Naive thymus-derived CD8-positive, alpha-beta T cell (primary cell): ENCODE measurements at places on chromosomes 12 and 14. TPM values are rescaled to one million over a fixed set of nuclear protein-coding genes. Genes with fewer than 3 reads are reported as not detected.

GSKIP gene
- 18.1 TPM for total RNA-seq

DNA sequence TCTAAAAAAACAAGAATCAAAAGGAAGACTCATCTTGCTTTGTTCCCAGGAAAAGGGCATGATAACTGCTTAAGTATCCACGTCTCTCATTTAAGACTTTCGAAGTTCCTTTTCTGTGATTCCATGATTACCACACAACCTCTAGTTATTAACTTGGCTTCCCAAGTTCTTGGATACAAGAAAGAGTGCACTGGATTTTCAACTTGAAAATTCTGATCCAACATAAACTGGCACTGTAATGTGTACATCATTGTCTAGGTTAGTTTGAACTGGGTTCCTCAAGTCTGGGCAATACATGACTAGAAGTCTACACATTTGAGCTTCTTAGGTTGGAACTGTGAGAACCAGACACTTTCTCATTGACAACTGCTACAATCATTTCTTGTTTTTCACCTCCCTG, 1.6 kb downstream of the KLHL28 start:
- DNase-seq = no peak

DNA sequence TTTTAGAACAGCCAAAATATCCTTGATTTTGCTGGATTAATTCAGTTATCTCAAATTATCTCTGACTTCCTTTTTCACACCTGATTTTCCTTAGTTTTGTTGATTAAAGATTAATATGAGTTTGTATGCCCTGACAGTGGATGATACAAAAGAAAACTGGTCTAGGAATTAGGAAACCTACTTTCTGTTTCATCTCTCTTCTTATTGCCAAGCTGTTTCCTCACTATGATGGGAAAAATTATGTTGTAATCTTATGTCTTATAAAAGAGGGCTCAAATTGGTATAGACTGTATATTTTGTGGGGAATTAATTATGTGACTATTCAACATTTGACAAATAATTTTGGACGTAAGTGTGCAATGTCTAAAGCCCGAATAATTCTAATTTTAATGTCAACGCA, 271.6 kb downstream of the FBXL14 start:
- DNase-seq = no peak

- DNase-seq = no peak
Measured at GRCh38 chr14:89841851-89842250, 112.7 kb downstream of the EFCAB11 start.

PRPH gene
- total RNA-seq = not detected

- DNase-seq = no peak
Measured at GRCh38 chr12:5554711-5555110, 122.8 kb downstream of the NTF3 start.

GRCh38 chr12:99066726-99067125, 421.6 kb downstream of the APAF1 start:
- no peak for DNase-seq

HIP1R gene
- 142 TPM for total RNA-seq

DNA sequence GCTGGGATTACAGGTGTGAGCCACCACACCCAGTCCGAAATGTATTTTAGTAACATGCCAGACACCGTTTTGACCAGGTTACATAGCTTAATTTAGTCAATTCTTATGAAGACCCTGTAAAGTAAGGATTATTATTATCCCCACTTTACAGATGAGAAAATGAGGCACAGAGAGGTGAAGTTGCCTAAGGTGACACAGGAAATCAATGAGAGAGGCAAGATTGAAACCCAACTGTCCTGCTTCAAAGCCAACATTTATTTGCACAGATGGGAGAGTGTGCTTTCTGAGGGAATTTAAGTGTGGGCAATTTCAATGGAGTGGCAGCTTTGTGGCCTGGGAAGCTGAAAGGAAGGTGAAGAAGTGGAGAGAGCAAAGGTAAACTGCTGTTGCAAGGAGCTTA, 19.1 kb upstream of the EPS8 start:
- no peak for DNase-seq

JKAMP gene
- total RNA-seq = 26.2 TPM

DNA sequence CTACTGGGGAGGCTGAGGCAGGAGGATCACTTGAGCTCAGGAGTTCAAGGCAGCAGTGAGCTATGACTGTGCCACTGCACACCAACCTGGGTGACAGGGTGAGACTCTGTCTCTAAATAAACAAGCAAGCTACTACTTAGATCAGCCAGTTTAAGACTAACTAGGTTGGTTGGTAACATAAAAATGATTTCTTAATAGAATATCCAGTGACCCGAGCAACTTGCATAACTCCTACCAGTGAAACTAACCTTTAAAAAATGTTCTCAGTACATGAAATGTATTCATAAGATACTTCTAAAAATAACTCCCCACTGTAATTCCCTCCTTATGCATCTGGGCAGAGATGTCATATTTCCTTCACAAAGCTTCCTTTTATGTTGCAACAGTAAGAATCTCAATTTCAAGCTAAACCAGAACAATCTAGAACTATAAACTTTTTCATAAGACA, 15.9 kb downstream of the TAOK3 start:
- no peak for DNase-seq

ZNF891 gene
- 7.0 TPM for total RNA-seq

IGF1 gene
- total RNA-seq = 0.05 TPM

ADAM21 gene
- 0.18 TPM for total RNA-seq

SLCO1B1 gene
- total RNA-seq = not detected

DNA sequence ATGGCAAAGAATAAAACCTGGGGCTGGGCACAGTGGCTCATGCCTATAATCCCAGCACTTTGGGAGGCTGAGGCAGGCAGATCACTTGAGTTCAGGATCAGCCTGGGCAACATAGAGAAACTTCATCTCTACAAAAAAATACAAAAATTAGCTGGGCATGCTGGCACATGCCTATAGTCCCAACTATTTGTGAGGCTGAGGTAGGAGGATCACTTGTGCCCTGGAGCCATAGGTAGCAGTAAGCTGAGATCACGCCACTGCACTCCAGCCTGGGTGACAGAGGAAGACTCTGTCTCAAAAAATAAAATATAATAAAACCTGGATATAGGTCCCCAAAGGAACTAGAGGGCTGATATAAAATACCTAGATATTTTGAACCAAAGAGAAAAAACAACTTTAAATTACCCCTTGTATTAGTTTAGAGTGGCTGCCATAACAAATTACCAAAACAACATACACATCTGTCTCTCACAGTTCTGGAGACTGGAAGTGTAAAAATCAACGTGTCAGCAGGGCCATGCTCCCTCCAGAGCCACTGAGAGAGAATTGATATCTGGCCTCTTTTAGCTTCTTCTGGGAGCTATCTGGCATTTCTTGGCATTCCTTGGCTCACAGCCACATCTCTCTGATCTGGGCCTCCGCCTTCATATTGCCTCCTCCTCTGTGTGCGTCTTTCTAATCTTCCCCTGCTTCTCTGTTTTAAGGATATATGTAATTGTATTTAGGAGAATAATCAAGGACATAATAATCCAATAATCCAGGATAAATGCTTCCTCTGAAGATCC, 47.9 kb upstream of the ATF7IP start:
- no peak for DNase-seq

DNA sequence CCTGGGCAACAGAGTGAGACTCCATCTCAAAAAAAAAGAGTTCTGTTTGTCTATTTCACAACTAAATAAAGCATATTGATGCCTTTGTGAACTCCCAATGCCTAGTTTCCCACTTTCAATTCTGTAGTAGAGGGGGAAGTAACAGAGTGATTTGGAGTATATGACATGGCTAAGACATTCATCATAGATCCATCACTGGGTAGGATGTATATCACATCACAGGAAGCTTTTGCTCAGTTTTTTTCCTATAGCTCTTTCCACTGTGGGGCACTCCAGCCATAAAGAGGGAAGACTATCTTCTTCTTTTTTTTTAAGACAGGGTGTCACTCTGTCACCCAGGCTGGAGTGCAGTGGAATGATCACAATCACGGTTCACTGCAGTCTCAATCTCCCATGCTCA, 154.0 kb upstream of the BCL2L14 start:
- DNase-seq = no peak

DNA sequence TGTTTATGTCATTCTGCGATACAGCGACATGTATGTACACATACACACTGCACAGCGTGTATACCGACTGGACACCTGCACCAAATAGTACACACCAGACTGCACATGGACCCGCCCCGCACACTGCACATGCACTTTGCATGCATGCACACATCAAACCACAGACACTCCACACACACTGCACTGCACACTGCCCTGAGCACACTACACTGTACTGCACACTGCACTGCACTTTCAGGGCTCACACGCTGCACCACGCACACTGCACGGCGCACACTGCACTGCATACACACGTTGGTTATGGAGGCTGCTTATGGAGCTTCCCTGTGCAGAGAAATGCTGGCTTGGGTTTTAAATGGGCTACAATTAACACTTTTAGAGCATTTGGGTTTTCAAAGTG, 1.6 kb downstream of the PAPLN start:
- DNase-seq = no peak

- no peak for DNase-seq
Measured at GRCh38 chr12:112430929-112431328, 12.2 kb downstream of the PTPN11 start.

- no peak for DNase-seq
Measured at GRCh38 chr14:71551291-71551950, 380.8 kb upstream of the RGS6 start.

DNA sequence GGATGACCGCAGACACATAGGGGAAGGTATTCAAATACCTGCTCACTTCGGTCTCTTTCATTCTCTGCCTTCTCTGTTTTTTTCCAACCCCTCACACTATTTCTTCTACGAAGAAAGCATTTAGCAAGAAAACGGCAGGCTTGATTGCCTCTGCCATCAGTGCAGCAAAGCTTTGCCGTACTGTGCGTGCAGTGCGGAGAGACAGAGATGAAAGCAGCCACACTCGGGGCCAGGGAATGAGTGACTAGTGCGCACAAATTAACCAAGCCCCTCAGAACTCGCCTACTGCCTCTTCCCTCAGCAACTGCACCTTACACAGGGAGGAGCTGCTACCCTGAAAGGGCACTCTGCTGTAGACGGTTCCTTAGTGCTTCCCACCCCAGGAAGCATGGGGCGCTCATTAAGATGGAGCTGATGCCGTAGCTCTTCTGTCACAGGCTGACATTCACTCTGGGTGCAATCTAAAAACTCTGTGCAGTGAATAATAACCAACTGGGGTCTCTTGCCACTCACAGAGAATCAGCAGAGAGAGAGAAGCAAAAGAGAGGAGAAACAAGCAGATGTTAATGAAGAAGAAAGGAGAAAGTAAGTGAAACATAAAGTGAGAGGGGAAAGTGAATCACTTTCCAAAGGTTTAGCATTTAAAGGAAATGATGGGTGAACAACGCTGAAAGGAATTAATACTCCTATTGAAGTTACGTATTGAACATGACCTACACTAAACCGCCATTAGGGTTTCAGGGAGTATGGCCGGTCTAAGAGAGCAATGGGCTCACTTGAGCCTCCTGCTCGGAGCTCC, 69.4 kb downstream of the GRIN2B start:
- DNase-seq = no peak

TRHDE gene
- not detected for total RNA-seq

KRT72 gene
- total RNA-seq = 11.6 TPM

NTS gene
- total RNA-seq = not detected

DNA sequence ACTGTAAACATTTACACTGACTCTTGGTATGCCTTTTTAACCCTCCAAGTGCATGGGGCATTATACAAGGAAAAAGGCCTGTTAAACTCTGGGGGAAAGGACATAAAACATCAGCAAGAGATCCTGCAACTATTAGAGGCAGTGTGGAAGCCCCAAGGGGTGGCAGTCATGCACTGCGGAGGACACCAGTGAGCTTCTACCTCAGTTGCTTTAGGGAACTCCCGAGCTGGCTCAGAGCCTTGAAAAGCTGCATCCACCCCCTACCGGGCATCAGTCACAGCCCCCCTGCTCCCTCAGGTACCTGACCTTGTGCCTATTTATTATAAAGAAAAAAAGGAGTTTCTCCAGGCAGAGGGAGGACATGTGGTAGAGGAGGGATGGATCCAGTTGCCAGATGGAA, 695.6 kb upstream of the LMO3 start:
- no peak for DNase-seq

DNA sequence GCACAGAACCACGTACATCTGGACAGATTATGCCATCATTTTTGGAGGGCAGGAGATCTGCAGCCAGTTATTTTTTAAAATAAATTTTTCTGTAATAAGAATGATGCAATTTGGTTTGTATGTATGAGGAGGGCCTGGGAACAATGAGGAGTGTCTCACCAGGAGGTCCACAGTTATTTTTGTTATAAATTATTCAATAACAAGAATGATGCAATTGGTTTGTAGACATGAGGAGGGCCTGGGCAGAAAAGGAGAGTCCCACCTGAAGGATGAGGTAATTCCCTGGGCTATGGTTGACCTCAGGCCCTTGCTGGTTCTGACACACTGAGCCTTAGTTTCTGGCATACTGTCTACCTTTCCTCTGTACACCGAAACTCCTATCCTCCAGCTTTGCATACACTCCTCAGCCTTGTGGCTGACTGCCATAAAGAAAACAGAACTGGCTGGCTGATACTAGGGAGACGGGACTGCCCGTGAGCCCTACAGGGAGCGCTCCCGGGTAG, 9.0 kb upstream of the DCD start:
- DNase-seq = no peak

DNA sequence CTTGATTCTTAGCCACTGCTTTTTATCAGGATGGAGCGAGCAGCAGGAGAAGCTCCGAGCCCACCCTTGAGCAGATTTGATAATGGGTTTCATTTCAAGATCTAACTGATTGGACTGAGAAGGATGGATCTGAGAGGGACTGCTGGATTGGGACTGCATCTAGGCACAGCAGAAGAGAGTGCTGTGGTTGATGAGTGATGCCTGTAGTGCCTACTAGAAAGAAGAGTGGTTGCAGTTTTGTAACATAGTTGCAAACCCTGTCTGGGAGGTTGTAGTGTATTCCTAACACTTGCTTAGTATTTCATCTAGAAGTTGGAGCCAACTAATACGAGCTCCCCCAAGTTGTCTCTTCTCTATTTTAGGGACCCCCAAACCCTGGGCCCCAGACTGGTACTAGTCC, 88.7 kb downstream of the ASCL1 start:
- DNase-seq = no peak

DEPDC4 gene
- 0.38 TPM for total RNA-seq

- no peak for DNase-seq
Measured at GRCh38 chr12:46177837-46178608, 90.8 kb downstream of the SLC38A1 start.

DNA sequence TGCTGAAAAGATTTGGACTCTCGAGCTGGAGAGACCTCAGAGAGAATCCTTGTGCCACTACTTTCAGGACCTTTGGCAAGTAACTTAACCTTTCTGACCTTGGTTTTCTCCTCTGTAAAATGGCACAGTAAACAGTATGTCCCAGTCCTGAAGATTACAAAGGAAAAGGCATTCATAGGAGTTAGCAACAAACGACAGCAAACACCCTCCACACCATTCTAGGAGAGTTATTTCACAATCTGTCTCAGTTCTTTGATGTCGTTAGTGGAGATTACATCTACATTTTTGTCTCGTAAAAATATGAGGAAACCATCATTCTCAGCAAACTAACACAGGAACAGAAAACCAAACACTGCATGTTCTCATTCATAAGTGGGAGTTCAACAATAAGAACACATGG, 205.7 kb downstream of the ITPR2 start:
- DNase-seq = no peak

OR4E1 gene
- not detected for total RNA-seq
